ENCODE measurements at places on chromosomes 2 and 18.

DNA sequence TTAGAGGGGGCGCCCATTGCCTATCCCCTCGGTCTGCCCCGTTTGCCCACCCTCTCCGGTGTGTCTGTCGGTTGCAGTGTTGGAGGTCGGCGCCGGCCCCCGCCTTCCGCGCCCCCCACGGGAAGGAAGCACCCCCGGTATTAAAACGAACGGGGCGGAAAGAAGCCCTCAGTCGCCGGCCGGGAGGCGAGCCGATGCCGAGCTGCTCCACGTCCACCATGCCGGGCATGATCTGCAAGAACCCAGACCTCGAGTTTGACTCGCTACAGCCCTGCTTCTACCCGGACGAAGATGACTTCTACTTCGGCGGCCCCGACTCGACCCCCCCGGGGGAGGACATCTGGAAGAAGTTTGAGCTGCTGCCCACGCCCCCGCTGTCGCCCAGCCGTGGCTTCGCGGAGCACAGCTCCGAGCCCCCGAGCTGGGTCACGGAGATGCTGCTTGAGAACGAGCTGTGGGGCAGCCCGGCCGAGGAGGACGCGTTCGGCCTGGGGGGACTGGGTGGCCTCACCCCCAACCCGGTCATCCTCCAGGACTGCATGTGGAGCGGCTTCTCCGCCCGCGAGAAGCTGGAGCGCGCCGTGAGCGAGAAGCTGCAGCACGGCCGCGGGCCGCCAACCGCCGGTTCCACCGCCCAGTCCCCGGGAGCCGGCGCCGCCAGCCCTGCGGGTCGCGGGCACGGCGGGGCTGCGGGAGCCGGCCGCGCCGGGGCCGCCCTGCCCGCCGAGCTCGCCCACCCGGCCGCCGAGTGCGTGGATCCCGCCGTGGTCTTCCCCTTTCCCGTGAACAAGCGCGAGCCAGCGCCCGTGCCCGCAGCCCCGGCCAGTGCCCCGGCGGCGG lies 1.7 kb downstream of the MYCN start:
- DNase-seq, result no peak

DNA sequence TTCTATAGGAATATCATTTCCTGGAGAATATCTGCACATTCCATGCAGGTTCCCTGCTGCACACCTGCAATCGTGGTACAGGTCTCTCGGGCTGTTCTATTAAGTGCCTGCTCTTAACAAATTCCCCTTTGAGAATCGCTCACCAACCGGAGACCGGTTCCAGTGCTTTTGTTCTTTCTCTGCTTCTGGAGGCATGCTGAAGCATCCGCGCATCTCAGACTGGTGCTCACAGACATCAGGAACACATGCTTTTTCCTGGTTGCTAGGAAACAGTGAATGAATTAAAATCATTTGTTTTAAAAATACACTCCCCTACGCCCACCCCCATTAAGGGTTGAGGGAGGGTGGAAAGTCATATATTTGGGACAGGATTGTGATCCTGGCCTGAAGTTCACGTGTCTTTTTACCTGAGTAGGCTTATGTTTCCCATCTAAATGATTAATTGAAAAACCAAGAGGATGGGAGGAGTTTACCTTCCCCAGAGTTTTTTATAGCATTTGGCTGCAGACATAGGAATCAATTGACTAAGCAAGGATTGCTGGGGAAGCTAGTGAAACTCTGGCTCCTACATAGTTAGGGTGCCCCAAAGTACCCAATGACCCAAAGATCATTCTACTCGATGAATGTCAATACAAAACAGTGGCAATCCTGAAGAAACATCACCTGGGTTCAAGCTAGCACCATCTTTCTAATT lies at the start of gene C2orf80:
C2orf80 (minus strand) TSS at position 221 of the 694 bp plus-strand sequence. CDS start 3,044 bp downstream, outside the sequence.
- DNase-seq, result no peak

- no peak for DNase-seq
These were observed 22.4 kb upstream of the CD28 start for GRCh38 chr2:203683932-203684556.

DNA sequence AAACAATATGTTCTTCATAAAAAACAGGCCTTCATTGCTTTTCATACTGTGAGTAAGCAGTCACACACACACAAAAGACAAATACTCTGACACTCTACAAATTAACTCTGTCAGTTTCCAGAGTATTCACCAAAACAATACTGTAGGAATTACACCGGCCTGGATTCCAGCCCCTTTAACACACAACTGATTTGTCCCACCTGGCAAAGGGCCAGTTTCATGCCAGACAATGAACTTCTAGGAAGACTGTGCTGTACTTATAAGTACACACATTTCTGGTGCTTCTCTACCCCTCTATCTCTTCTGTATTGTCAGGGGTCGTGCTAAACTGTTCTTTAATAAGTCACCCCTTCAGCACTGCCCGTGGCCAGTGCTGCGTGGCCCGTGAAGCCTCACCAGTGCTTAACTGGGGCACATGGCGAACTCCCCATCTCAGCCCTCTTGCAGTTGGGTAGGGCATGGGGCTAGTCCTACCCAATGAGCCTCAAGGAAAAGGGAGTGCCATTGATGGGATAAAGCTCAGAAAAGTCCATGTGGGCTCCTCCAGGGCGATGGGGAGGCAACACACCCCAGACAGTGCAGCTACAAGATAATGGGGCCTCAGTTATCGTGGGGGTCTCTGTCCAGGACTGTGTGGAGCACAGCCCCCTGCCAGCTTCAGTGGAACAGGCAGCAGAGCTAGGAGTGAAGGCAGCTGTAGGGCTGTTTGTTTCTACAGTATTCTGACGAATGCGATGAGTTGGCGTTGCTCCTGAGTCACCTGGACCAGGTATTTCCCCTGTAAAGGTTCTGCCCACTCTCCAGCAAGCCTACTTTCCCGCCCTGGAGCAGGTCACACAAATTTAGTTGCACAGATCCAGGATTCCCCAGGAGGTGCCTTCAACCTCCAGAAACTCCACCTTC lies 99.0 kb downstream of the SP3 start:
- no peak for DNase-seq

- DNase-seq, result no peak
These were observed 1165.5 kb upstream of the SLC39A10 start for GRCh38 chr2:194491409-194492115.

DNA sequence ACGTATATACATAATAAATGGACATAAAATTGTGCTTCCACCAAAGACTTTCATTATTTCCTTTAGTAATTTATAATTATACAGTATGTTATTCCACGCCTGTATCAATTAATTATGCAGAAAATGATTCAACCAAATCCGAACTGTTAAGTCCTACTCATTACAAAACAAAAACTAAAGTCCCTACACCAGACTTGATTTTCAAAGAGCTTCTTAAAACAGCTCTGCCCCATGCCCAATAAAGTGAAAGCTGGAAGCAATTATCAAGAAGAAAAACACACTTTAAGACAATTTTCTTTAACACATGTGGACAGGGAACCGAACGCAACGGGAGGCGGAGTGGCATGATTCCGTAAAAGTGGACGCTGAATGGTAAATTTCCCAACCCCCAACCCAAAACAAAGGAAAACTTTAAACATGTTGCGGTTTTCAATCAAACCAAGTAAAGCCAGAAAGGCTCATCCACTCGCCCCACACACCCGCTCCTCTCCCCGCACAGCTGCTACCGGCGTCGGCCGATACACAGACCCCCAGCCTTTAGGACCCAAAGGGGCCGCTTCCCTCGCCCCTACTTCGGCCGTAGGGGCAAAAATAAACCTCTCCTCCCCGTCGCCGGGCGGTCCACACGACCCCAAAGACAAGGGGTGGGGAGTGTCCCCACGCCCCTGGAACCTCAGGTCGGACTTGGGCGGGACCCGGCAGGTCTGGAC lies 705 bp downstream of the YES1 start:
- DNase-seq, result no peak

- no peak for DNase-seq
These were observed 601 bp upstream of the ANO7 start for GRCh38 chr2:241187918-241188234.

- DNase-seq, result no peak
These were observed 108.9 kb upstream of the LGALSL start for GRCh38 chr2:64344999-64345576.

GRCh38 chr18:9201224-9201623 lies 64.6 kb downstream of the ANKRD12 start:
- no peak for DNase-seq

GRCh38 chr2:134119117-134119712 lies 134.7 kb upstream of the MGAT5 start:
- no peak for DNase-seq

GRCh38 chr2:96554293-96555145 lies 18.0 kb downstream of the ARID5A start:
- DNase-seq, result no peak

DNA sequence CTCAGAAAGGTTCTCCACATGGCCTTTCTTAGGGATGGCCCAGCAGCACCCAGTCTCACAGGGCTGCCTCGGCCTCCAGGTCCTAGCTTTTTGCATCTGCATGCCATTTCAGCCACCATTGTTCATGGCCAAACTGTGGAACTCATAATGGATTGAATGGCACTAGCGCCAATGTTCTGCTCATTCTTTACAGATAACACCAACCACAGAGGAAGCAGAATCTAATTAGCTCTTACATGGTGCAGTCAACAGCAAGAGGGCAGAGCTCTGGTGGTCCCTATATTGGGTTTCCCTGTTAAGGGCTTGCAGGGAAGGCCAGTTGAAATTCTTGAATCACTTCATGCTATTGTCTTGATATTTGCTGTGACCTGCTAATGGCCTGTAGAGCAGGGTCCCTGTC lies 45.6 kb downstream of the ARL4C start:
- no peak for DNase-seq

- no peak for DNase-seq
These were observed 1.2 kb downstream of the BABAM2 start for GRCh38 chr2:27891673-27892105.

DNA sequence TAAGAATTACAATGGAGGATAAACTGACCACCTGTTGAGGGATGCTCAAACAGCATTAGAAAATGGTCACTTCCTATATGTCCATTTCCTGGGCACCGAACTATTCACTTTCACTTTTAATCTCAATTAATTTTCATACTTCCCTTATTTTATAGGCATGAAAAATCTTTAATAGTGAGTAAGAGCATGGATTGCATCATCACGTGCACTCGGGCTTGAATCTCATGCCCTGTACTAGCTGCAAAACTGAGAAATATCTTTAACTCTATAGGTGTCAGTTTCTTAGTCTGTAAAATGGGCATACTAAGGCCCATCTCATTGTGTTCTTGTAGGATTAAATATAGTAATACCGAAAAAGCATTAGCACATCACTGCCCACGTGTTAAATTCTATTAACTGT lies 183.9 kb upstream of the FIGN start:
- DNase-seq, result no peak

DNA sequence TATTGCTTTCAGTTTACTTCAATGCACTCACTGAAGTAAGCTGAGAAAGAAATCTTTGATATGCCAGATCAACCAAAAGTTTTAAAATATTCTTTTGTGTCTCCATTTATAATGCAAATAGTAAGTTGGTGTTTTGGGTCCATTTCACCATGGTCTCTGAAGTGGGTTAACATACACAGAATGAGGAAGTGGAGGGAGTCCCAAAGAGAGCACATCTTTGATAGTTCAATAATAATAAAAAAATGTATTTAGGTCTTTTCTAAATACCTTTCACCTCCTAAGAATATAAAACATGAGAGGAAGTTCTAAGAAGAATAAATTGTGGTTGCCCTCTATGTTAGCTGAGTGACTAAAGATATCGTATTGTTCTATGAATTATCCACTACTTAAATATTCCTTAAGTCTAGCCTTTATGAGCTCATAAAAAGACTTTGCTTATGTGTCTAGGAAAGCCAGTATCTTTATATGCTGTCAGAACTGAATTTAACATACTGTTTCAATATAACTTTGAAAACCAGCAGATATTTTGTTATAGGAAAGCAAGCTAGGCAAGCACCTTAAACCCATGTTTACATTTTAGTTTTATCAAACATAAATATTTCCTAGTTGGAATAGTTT lies 148.7 kb upstream of the ZEB2 start:
- DNase-seq, result no peak

- no peak for DNase-seq
These were observed 42.8 kb downstream of the LRRTM4 start for GRCh38 chr2:77479395-77479794.

DNA sequence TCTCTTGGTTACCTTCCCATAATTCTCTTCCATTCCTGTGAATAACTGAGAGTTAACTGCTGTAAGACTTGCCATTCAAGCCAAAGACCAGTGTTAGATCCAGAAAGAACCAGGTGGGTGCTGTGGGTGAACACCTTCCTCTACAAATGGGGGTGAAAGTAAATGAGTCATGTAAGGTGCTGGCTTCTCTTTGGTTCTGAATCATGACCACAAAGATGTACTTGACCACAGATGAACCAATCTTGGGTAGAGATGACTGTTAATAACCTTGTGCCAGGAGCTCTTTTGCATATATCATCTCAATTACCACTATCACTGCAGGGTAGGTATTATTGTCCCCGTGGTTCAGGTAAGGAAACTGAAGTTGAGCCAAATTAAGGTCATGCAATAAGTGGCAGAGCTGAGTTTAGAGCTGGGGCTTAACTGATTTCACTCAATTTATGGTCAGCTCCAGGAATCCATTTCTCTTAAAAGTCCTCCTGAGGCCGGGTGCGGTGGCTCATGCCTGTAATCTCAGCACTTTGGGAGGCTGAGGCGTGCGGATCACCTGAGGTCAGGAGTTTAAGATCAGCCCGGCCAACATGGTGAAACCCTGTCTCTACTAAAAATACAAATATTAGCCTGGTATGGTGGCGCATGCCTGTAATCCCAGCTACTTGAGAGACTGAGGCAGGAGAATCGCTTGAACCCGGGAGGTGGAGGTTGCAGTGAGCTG lies 244.9 kb upstream of the CXCR4 start:
- DNase-seq, result no peak

DNA sequence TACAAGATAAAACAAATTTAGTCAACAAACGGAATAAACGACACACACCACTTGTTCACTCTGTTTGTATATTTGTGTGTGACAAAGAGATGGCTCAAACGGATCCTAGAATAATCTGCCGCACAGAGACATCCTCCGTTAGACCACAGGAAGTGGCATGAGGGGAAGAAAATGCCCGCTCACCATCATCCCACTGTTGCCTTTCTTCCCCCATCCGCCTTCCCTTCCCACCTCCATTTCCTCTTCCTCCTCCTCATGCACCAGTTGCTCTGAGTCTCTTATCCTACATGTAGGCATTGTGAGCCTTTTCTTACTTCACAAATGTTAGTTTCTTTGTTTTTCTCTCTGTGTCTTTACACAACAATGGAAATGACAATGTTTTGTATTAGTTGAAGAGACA lies 228.5 kb upstream of the SMIM21 start:
- no peak for DNase-seq

DNA sequence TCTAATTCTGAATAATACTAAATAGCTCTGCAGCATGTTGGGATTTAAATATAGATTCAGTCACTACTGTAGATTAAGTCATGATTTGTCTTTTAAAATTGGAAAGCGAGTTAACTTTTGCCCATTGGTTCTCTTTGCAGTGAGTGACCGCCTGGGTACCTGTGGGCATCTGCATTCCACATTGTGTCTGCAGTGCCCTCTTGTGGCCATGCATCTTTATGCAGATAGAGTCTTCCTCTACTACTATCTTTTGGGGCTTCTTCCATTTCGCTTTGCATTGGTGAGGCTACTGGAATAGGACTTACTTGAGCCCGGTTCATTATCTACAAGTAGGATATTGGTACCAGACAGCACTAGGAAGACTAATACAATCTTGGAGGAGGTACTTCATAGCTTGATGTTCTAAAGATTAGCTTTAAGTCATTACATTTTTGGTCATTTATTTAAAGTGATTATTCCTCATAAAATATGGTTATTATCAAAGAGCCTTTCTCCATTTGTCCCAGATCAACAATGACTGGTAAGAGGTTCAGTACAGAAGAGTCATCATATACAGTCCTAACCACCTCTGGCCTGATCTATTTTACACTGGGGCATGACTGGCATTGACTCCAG lies 203.0 kb downstream of the SOCS6 start:
- no peak for DNase-seq

GRCh38 chr2:112960230-112960825 lies 17.5 kb upstream of the IL36G start:
- DNase-seq, result no peak
